ENCODE measurements at places on chromosomes 7 and 10.

- no peak for DNase-seq
Observed at GRCh38 chr7:131836733-131837132, 280.3 kb upstream of the PODXL start.

- DNase-seq = no peak
Observed at GRCh38 chr7:40009301-40009700, 59.2 kb downstream of the CDK13 start.

DNA sequence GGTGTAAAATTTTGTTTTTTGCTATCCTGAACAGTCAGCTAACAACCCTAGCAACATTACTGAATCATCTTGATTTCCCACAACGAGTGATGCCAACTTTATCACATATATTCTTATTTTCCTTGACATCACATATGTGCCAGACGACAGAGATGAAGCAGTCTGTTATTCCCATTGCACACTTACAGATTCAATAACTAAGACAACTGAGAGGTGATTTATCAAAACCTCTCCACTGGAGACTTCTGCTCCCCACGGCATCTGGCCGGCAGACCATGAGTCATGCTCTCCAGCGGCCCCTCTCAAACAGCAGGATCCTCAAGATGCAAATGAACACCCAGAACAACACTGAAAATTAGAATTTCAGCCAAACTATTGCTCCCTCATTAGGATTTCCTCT lies 57.1 kb downstream of the AMPH start:
- no peak for DNase-seq

- DNase-seq = no peak
Observed at GRCh38 chr10:75475460-75476182, 44.2 kb downstream of the LRMDA start.

DNA sequence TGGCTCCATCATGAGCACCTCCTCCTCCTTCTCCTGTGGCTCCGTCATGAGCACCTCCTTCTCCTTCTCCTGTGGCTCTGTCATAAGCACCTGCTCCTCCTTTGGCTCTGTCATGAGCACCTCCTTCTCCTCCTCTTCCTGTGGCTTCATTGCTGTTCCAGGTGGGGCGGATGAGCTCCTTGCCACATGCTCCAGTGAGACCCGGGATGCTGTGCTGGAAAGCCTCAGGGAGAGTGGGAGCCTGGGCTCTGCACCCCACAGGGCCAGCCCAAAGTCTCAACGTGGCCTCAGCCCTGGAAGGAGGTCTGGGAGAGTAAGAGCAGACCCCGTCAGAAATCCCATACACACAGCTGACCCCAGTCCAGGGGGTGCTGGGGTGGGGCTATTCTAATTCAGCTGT lies 380.7 kb downstream of the TCERG1L start:
- DNase-seq = no peak

Data from GM18507 (cell line).